ENCODE measurements at places on chromosomes 11 and 22.

DNA sequence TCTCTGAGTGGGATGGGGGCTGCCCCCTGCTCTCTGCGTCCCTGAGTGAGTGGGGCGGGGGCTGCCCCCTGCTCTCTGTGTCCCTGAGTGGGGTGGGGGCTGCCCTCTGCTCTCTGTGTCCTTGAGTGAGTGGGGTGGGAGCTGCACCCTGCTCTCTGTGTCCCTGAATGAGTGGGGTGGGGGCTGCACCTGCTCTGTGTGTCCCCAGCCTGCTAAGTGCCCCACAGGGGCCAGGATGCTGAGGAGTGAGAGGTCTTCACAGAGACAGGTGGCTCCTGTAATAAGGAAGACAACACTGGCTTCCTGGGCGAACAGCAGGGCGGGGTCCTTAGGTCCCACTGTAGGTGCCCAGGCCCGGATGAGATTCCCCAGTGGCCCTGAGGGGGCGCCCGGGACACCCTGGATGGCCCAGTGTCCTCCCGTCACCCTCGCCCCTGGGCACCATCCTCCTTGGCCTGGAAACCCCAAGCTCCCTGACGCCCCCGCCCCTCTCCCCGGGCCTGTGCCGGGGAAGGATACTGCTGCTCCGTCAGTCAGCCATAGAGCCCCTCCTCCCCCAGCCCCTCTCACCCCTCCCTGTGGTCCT is 3.8 kb upstream of the CCDC188 start:
- DNase-seq = no peak

GRCh38 chr11:19656140-19656541 is 56.5 kb upstream of the NAV2 start:
- DNase-seq = no peak

GRCh38 chr11:70315716-70316115 is 45.2 kb downstream of the PPFIA1 start:
- DNase-seq = no peak

DNA sequence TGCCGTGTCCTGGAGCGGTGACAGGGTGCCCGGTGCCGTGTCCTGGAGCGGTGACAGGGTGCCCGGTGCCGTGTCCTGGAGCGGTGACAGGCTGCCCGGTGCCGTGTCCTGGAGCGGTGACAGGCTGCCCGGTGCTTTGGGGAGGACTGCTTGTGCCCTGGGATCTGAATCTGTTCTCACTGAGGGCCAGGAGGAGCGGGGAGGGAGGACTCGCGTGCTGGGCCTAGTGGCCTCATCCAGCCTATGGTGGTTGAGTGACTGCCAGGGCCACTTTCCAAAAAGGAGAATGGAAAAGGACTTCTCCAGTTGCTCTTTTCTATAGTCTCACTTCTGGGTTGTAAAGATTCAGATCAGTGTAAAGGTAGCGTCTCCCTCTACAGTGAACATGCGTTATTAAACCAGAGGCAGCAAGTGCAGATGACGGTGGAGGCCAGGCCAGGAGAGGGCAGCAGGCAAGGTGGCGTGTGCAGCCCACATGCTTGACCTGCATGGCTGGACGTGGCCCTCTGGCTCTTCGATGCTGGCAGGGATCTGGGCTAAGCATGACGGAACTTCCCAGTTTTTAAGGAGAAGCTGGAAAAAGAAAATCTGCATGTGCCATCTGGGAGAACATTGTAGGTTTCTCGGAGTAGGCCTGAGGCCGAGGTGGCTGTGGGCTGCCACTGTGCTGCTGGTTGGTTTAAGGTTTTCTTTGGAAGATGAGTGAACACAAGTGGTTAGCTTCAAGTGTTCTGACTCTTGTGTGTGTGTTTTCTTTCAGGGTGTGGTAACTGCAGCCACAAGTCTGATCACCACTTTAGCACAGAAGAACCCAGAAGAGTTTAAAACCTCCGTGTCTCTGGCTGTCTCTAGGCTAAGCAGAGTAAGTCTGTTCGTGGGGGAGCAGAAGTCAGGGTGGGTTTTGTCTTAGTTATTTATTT is 55.0 kb downstream of the AP2A2 start:
- DNase-seq = no peak
